AG04449 (cell line): ENCODE measurements at places on chromosomes 1 and 21.

DNA sequence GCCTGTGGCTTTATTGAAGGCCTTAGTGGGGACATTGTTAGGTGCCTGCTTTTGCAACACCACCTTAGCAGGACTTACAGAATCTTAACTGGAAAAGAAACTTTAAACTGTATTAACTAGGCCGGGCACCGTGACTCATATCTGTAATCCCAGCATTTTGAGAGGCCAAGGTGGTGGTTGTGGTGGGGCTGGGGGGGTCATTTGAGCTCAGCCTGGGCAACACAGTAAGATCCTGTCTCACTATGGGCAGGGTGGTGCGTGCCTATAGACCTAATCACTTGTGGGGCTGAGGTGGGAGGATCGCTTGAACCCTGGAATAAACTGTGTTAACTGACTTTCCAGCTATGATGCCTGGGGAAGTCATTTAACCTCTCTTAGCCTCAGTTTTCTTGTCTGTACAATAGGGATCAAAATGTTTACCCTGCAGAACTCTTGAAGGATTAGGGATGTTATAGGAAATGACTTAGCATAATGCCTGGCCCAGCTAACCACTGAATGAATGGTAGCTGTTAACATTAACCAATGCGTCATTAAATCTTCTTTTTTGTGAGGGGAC, 39.5 kb downstream of the IER5 start:
- DNase-seq, result no peak

- no peak for DNase-seq
Observed at GRCh38 chr1:226302731-226303130, 6.2 kb downstream of the LIN9 start.

- DNase-seq, result no peak
Observed at GRCh38 chr1:98659879-98660278, 1.6 kb upstream of the SNX7 start.

- DNase-seq, result peak; percentile 60
Observed at GRCh38 chr1:202578001-202578504, 132.2 kb downstream of the SYT2 start.

- DNase-seq, result no peak
Observed at GRCh38 chr1:226915672-226915995, 24.5 kb upstream of the COQ8A start.
